ENCODE measurements at places on chromosomes 2 and 18.

DNA sequence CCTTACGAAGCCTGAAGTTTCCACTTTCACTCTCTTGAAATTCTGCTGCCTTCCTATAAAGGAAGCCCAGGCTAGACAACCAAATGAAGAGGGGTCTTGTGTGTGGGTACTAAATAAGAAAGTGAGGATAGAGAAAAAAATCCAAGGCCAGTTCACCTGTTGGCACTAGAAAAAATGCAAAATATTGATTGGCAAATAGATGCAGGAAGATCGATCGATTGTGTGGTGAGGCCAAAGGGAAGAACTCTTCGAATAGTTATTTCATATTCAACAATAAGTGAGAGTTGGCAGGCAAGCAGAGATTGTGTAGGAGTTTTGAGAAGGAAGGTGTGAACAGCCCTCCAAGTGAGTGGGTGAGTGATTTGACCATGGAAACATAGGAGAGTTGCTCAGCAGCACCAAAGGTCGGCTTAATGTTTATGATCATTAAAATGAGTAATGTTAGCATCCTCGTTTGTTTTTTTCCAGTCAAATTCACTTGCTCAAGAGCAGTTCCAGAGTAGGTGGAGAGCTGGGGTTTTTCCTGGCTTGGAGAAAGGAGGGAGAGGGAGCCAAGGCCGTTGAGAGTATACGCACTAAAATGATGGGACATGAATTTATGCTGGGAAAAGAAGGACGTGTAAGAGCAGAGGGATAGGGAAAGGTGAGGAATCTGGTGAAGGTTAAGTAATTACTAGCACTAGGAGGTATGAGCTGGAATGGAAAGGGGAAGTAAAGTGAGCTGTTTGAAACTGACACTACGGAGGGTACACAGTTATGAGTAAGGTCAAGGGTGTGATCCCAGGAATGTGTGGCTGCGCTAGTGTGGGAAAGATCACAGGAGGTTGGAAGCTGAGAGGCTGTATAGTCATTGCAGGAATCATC lies 1.1 kb upstream of the NAPG start:
- no peak for DNase-seq

DNA sequence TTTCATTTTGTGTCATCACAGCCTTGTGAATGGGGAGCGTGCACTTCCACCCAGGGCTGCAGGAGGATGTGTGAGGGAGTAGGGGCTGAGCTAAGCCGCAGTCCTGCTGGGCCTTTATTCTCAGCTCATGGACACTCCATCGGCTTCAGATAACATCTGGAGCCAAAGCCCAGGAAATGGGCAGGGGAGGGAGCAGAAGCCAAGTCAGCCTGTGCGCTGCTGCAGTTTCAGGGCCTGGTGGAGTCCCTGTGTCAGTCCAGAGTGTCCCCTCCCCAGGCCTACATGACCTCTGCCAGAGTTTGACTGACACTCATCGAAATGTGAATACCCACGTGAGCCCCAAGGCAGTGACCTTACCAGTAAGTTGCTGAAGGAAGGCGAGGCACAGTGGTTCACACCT lies 242.2 kb downstream of the LOXHD1 start:
- DNase-seq, result no peak

DNA sequence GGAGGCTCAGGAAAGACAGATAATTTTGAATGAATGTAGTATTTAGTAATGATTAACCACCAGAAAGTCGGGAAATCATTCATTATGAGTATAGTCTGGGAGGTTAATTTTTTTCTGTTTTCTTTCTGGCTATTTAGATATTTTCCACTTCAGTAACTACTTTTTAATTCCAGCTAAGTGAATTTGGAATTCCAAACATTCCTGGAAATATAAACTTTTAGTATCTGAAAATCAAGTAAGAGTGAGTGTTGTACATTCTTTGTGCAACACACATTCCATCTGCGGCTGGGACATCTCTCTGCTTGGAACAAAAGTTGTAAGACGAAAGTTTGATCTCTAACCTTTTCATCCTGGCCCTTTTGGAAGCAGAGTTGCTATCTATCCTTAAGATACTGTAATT lies 275.7 kb upstream of the SPRED2 start:
- no peak for DNase-seq

GRCh38 chr2:239204876-239205468 lies 195.8 kb downstream of the HDAC4 start:
- DNase-seq, result no peak

DNA sequence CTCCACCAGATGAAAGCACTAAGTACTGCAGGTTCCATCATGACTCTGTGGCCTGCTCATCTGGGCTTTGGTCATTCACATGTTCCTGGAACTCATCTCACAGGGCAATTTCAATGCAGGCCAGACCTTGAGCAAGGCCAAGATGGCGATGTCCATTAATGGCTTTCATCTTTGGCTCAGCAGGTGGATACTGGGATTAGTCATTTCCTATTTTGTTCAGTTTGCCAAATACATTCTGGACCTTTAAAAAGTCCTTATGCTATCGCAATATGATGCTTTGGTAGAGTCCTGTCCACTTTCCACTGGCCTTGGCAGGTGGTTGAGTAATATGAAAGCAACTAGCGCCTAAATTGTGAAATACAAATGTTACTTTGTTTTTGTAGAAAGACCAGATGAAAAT lies 170.1 kb upstream of the REV1 start:
- no peak for DNase-seq

DNA sequence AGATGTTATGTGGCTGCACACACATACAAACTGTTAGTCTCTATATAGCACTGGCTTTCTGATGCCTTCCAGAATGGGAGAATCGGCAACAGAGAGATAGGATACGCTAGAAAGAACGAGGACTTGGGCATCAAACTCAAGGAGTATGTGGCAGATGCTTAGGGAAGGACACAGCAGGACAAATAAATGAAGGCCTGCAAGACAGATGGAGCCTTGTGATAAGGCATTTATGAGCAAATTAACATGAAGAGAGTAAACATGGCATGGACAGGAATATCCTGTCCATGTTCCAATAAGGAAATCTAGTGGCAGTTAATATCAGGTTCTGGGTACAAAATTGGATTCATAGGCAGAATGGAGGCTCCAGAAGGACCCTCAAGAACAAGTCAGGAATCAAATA lies 136.9 kb downstream of the SLC4A10 start:
- no peak for DNase-seq

DNA sequence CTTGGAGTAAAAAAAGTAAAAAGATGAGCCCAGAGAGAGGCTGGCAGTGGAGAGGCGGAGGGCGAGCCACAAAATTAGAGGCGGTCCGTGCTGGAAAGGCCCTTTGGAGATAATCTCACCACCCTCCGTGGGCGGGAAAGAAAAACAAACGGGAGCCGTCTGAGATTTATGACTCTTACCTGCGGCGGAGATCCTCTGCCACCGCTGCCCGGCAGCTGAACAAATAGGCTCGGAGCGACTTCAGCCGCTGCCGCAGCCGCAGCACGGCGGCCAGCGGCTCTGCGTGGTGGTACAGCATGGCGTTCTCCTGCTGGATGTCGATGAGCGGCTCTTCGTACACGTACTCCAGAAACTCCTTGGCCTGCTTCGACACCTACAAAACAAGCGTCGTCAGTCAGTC lies 94.6 kb downstream of the PLEKHM3 start:
- no peak for DNase-seq

Data from CD4-positive, alpha-beta T cell treated with Interleukin-1 beta for 1 hour (primary cell).